ENCODE measurements at places on chromosomes 3 and 15.

- no peak for DNase-seq
Observed at GRCh38 chr3:61236556-61236955, 14.7 kb downstream of the FHIT start.

GRCh38 chr3:30302027-30302426, 304.4 kb upstream of the TGFBR2 start:
- no peak for DNase-seq

- no peak for DNase-seq
Observed at GRCh38 chr3:42110631-42111030, 19.5 kb downstream of the TRAK1 start.

DNA sequence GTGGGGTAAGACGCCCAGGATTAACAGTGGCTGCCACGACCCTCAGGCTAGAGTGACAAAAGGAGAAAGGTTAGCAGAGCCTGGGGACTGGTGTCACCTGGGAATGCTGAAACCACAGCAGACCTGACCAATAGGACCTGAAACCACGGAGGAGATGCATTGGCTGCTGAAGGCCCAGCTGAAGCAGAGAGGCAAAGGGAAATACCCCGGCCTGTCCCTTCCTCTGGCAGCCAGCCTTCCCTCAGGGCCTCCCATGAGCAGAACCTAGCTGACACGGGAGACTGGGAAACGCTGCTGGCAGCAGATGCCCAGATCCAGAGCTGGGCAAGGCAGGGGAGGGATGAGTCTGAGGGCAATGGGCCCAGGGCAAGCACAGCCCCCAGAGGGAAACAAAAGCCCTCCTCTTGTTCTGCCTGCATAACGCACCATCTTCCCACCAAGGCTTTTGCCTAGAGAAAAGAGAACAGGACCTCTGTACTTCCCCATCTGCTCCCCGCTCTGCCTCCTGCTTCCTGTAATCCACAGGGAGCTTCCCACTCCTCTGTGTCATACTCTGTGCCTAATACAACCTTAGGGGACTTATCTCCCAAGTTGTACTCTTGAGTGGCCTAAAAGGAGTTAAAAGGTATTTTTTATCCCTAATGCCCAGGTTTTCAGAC, 216.2 kb downstream of the ABHD5 start:
- no peak for DNase-seq

- no peak for DNase-seq
Observed at GRCh38 chr3:43907508-43907858, 216.7 kb downstream of the ABHD5 start.

GRCh38 chr3:188001093-188001492, 152.9 kb upstream of the LPP start:
- no peak for DNase-seq

DNA sequence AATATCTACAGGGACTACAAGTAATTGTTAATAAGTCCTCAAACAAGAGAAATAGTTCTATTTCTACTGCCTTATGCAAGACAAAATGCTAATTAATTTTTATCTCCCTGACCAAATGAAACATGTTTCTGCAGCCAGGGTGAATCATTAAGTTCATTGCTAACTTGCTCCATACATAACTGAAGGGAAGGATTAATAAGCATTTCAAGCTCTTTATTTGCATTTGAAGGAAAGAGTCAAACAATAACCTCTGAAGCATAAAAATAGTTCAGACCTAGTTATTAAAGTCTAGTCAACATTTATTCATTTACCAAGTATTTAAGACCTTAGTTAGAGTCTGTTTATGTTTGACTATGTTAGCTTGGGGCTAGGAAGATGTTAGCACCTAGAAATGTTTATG, 120.0 kb downstream of the ATP1B3 start:
- DNase-seq = no peak

GRCh38 chr3:4582624-4583023, 89.5 kb downstream of the ITPR1 start:
- DNase-seq = no peak

DNA sequence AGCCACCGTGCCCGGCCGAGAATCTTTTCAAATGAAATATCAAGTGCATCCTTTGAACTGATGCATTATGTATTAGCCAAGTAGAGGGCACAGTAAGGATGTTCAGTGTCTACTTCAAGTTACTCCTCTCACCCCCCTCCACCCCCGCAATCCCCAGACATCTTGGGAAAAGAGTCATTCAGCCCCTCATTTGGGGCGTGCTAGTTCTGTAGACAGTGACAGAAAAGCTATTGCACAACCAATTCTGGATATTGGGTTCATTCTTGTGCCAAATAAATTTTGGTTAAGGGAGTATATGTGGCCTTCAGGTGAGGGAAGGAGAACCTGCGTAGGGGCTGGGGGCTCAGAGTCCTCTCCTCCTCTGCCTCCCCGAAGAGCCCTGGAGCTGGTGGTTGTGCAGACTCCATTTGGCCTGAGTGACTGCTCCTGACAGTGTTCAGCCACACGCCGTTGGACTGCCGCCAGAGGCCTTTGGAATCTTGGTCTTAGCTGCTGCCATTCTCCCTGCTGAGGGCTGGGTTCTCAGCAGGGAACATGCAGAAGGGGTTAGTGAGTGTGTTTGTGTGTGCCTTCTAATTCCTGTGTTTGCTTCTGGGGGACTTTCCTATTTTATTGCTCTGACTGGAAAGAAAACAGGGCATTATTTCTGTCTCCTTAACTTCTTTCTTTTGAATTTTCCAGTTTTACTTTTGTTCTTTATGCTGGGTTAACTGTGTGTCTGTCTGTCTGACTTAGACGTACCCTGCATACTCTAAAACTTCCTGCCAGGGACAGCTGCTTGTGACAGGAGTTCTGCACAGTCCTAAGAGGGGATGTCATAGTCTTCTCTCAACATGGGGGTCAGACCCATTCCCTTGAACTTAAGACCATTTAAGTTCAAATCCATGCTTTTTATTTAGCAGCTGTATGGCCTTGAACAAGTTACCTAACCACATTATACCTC, 21.0 kb downstream of the RARB start:
- DNase-seq = no peak

DNA sequence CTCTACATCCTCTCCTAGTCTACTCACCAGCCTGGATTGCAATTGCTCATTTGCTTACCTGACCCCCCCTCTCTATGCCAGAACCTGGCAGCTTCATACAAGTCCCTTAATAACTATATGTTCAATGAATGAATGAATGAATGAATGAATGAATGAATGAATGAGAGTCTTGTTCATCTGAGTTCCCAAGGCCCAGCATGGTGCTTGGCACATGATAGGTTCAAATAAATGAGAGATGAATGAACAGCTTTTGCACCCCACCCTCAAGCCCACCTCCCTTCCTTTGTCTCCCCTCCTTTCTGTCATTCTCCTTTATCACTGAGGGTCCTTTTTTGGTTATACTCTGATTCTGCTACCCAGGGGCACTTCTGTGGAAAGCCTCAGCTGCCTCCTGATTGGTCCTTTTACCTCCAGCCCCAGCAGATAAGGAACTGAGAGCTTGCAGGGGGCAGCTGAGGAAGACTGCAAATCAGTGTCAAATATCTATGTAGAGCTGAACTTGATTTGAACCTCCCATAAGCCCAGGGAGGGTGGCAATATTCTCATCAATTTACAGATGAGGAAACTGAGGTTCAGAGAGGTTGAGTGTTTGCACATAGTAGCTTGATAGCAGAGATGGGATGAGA, 54.1 kb upstream of the CHRNB4 start:
- DNase-seq = no peak

DNA sequence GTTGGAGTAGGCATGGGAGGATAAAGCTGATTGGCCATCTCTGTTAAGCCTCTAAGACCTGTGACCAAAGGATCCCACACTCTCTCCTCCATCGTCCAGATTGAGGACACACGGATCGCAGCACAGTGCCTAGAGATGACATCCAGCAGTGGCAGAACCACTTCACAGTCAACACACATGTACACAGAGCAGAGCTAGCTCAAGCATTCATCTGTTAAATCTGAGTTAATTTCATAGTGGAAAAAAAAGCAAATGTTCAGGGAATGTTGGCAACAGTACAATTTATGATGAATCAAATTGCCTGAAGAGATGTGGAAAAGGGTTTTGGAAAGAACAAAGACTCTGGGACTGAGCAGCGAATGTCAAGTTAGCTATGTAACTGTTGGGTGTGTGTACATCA, 108.1 kb upstream of the PLAAT1 start:
- DNase-seq = no peak
